Kidney glomerular epithelial cell (primary cell): ENCODE measurements at places on chromosomes 5 and 9.

- DNase-seq, result peak; percentile 97
These were observed 297.4 kb upstream of the ZNF608 start for GRCh38 chr5:125043781-125044391.

DNA sequence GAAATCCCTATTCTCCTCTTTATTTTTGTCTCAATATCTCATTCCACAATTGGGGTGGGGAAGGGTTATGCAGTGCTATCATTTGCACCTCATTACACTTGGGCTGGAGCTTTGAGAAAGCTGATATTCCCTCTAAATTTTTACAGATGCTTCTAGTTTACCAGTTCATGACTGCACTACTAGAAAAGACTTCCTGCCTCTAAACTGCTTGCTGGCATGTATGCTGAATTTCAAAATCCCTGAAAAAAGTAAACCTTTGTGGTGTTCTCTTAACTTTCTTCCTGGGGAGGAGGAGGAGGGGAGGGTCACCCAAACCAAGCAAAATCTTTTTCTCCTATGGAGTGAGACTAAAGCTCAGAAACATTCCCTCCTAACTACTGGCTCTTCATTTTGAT lies 45.1 kb downstream of the BNC2 start:
- no peak for DNase-seq

DNA sequence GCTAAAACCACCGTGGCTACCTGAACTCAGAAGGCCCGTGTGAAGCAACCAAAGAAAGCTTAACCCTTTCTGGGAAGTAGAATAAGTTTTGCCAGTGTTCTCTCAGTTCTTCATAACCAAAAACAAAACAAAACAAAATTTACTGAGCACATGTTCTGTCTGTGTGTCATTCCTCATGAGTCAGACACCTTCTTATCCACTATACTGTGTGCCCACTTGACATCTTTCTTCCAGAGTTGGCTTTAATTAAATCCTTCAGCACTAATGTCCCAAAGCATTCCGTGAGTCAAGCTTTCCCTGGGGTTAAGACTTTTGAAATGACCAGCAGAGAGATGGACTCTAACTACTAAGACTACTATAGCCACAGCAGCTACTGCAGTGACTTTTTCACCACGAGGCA lies 61.3 kb downstream of the GLIS3 start:
- DNase-seq, result peak; percentile 56

- DNase-seq, result no peak
These were observed 25.3 kb upstream of the TLX3 start for GRCh38 chr5:171283753-171284152.

GRCh38 chr9:129841071-129841470 lies 5.8 kb downstream of the USP20 start:
- no peak for DNase-seq

GRCh38 chr5:167205881-167206280 lies 1085.6 kb upstream of the WWC1 start:
- no peak for DNase-seq

DNA sequence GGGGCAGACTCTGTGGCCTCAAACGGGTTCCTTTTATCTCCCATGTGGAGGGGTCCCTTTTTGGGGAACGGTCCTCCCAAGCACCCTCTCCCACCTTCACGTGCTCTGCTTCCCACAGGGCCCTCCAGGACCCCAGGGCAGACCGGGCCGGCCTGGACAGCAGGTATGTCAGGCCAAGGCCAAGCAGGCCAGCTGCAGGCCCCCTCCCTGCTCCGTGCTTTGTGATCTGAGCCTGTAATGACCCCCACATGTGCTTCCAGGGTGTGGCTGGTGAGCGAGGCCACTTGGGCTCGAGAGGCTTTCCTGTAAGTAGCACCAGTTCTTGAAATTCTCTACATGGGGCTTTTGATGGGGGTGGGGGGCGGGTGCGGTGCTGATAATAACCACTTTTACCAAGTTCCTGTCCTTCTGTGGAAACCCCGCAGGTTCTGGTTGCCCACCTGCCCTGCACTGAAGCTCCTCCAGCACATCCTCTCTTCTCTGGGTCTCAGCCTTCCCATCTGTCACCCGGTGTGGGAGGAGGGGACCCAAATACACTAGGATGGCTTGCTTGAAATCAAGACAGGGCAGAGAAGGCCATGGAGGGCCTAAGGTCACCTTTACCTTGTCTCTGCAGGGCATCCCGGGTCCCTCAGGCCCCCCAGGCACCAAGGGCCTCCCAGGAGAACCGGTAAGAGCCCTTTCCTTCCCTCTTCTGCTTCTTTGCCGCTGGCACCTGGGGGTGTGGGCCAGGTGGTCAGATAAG lies 57.9 kb upstream of the ORM1 start:
- no peak for DNase-seq

DNA sequence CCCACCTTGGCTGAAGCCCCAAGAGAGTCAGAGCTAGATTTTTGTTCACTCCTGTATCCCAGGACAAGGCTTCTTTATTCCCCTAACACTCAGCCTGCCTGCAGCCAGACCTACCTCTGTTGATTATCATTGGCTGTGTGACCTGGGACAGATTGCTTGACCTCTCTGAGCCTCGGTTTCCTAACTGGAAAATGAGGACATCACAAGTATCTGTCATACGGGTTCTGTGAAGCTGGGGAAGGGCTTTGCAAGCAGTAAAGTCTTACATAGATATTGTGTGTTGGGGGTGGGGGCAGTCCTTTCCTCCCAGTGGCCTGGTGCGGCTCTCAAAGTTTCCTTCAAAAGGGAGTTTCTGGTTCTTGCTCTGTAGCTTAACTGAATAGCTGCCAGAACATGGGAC lies 2.5 kb upstream of the NEK6 start:
- DNase-seq, result no peak

DNA sequence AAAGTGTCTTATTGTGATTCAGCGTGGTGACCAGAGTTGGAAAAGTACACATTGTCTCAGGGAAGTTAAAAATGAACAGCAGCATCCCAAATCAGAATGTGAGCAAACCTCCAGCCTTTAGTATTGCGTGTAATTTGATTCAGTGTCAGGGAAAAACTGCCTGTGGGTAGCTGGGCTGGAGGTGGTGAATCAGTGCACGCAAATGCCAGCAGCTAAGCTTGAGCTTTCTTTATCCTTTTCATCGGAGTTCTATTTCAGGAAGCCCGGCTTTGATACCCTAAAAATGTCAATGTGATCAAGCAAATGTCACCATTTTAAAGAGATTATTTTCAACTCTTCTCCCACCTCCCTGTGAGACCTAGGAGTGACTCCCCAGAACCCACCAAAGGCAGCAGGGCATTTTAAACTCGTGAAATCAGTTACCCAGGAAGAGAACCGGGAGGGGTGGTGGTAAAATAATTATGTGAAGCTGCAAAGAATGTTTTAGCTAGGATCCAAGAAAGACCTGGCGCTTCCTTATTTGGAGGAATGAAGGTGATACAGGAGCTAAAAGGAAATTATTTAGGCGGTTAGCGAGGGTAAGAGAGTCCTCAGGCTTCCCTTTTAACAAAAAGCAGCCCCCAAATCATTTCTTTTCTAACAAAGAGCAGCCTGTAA lies 25.7 kb upstream of the C5orf47 start:
- peak; percentile 44 for DNase-seq

GRCh38 chr9:110099236-110100095 lies 108.5 kb downstream of the C9orf152 start:
- DNase-seq, result no peak

- DNase-seq, result no peak
These were observed 29.5 kb downstream of the KCNN2 start for GRCh38 chr5:114391321-114391720.

DNA sequence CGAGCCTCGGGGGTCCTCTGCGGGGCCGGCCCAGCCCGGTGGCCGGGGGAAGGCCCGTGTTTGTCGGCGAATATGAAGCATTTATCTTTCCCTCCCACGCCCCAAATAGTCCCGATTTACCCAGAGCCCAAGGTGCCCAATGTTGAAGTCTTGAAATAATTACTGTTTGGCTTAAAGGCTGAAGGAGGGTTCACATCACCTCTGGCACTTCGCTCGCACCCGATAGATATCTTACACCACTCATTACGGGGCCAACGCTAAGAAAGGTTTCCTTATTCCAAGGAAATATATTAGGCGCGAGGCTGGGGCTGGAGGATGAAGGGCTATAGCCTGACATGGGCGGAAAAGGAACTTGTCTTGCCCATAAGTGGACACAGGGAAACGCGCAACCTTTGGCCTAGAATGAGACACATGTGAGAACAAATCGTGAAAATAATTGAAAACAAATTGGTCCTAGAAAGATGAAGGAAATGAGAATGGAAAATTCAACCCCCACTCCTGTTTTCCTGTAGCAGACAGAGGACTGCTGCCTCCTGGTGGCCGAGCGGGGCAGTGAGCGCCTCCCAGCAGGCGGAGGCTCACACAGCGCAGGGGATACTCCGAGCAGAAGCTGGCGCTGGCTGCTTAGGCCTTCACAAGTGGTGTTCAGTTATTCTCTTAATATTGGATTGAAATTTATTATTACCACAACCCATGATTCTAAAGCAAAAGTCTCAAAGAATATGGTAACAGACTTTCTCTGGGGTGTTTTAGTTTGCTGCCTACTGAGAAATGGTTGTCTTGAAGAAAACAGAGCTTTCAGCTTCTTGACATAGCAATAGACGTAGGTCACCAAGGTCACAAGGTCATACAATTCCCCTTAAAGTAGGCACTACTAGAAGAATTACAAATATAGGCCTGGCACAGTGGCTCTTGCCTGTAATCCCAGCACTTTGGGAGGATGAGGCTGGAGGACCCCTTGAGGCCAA lies 7.9 kb downstream of the CCL21 start:
- peak; percentile 50 for DNase-seq

DNA sequence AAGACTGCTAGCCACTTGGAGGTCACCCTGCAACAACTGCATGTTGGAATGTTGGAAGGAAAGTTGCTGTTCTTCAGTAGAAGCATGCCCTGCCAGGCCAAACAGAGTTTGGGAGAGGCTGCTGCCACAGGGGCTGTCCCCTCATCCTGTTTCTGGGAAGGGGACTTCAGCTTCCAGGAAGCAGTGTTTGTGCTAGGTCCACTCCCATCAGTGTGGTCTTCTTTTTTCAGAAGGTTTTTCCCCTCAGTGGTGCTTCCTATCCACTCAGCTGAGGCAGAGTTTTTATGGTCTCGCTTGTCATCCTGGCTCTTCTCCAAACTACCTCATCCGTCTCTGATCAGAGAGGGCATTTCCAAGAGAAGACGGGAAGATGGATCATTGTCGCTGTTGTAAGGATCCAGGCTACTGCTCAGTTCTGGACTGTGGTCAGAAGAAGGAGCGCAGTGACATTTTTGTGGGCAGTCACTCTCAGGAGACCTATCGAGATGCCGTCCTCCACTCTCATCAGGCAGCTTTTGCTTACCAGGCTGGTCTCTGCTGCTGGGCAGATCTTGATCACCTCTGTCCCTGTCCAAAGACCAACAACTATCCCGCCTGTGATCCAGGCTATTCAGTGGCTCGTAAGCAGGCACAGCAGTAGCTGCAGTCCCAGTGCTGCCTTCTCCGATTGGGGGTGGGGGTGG lies 97.8 kb upstream of the C5orf63 start:
- no peak for DNase-seq

DNA sequence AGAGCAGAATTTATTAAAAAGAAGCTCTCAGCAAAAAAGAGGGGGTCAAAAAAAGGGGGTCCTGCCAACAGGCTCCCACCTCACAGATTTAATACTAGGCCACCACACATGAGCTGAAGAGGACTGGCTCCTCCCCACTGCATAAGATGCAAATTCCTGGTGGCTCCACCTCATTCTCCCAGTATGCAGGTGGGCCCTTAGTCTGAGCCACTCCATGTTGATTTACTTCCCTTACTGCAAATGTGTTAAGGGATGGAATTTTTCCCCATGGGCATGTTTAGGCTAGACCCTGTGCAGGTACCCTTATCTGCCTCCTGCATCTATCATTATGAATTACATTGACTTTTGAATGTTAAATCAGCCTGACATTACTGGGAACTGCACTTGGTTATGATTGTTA lies 82.9 kb downstream of the ISOC1 start:
- DNase-seq, result no peak

- no peak for DNase-seq
These were observed 63.4 kb upstream of the WWC1 start for GRCh38 chr5:168227973-168228615.

DNA sequence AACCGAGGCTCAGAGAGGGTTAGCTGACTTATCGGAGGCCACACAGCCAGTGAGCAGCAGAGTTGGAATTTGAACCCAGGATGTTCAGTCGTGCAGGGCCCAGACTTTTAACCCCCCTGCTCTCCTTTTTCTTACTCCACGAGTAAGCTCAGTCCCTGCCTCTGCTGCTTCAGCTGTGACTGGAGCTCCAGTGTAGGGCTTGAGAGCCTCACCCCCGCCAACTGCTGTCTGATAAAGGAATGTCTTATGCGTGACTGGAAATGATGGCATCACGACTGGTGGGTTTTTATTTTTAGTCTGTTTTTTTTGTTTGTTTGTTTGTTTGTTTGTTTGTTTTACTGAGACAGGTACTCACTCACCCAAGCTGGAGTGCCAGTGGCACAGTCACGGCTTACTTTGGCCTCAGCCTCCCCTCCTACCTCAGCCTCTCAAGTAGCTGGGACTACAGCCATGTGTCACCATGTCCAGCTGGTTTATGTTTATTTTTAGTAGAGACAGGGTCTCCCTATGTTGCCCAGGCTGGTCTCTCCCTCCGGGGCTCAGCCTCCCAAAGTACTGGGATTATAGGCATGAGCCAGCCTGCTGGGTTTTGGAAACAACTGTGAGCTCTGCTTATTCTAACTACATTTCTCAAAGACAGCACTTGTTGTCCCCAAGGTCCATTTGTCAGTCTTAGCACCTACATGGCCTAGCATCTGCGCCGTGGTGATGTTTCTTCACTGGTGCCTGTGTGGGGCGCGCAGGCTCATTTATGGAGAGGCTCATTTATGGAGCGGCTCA lies 52.5 kb upstream of the NCS1 start:
- no peak for DNase-seq

DNA sequence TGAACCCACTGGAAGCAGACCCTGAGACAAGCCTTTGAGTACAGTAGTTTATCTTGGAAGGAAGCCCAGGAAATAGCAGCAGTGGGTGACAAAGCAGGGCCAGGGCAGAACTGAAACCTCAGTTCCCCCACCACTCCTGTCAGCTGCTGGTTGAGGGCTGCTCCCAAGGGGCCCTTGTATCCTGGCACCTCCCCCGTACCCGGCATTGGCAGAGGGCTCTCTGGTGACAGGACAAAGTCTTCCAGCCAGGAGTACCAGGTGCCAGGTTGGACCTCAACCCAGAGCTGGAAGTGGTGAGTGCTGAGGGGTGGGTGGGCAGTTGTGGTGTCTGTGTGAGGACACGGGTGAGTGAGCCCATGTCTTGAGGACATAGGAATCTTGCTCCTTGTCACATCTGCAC lies 123.3 kb downstream of the PHF2 start:
- DNase-seq, result no peak

- DNase-seq, result peak; percentile 64
These were observed 2.2 kb upstream of the S1PR3 start for GRCh38 chr9:88988796-88989641.

DNA sequence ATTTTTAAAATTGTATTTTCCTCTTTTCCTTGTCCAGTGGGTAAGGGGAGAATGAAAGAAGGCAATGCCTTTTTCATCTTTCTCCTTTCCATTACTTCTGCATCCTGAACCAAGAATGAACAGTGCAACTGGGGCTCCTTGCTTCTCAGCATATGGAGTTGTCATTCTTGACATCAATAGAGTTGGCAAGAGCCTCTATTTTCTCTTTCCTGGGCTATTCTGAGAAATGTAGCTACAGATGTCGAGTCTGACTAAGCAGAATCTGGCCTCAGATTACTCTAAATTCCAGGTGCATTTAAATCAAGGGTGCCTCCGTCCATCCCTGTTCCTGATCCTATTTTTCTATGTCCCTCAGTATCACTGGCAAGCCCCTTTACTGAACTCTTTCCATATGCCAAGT lies 244.8 kb downstream of the GLIS3 start:
- DNase-seq, result no peak

- no peak for DNase-seq
These were observed 33.1 kb downstream of the NSUN2 start for GRCh38 chr5:6599739-6600138.

GRCh38 chr9:124477211-124477647 lies 27.0 kb downstream of the ADGRD2 start:
- no peak for DNase-seq
